ENCODE measurements at places on chromosomes 6 and 20.

DNA sequence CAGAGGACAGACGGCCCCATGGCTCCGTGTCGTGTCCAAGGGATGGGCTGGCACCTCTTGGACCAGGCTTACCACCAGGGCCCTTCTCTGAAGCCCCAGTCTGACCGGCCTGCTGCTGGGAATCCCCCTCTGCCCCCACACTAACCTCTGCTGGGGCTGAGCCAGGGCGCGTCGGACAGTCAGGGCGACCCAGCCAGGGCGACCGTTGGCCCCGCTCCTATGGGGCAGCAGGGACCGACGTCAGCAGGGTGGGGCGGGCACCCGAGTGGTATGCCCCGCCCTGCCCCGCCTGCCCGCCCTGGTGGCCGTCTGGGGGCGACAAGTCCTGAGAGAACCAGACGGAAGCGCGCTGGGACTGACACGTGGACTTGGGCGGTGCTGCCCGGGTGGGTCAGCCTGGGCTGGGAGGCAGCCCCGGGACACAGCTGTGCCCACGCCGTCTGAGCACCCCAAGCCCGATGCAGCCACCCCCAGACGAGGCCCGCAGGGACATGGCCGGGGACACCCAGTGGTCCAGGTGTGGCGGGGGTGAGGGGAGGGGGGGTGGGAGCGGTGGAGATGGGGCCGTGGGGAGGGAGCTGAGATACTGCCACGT lies at the start of gene SLC17A9:
Gene SLC17A9, plus strand, starts transcription at position 337 of the 595 bp plus-strand sequence. Its CDS starts 122 bp downstream, at position 459.
- DNase-seq, result peak; percentile 57

DNA sequence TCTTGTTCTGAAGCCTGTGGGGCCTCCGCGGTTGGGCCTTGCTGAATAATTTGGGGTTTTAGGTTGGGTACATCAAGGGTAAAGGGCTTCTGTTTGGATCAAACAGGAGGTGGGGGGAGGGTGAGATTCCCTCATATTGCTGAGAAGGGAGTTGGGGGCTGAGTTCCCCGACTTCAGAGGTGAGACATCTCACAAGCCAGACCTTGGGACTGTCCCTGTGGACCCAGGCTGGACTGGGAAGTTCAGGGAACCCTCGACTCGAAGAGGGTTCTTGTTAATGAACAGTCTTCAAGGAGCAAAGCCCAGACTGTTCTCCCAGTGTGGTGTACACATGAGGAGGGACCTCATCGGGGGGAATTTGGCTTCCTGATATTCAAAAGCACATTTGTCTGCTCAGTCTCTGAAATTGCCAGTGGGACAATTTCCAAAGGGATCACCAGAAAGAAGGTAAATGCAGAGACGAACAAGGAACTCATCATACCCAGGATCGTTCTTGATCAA lies 118.5 kb downstream of the SYCP2 start:
- DNase-seq, result no peak

DNA sequence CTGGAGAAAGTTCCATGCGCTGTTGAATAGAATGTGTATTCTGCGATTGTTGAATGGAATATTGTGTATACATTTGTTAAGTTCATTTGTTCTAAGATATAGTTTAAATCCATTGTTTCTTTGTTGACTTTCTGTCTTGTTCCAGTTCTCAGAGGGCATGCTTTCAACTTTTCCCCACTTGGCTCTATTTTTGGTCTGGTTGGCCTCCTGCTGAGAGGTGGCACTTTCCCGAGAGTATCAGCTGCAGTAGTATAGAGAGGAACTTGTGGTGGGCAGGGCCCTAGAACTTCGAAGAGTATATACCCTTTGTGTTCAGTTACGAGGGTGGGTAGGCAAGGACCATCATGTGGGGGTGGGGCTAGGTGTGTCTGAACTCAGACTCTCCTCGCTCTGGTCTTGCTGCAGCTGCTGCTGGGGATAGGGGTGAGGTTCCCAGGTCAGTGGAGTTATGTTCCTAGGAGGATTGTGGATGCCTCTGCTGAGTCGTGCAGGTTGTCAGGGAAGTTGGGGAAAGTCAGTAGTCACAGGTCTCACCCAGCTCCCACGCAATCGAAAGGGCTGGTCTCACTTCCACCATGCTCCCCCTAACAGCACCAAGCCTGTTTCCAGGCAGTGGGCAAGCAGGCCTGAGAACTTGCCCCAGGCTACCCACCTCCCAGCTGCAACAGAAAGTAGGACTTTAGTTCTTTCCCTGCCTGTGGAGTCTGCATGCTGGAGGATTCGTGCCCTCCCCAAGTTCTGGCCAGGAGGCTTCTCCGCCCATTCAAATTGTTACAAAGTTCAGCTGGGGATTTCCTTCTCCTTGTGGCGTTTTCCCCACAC lies 118.9 kb upstream of the SSTR4 start:
- DNase-seq, result no peak

- DNase-seq, result peak; percentile 40
Observed at GRCh38 chr6:130019326-130020072, 1.1 kb downstream of the L3MBTL3 start.

DNA sequence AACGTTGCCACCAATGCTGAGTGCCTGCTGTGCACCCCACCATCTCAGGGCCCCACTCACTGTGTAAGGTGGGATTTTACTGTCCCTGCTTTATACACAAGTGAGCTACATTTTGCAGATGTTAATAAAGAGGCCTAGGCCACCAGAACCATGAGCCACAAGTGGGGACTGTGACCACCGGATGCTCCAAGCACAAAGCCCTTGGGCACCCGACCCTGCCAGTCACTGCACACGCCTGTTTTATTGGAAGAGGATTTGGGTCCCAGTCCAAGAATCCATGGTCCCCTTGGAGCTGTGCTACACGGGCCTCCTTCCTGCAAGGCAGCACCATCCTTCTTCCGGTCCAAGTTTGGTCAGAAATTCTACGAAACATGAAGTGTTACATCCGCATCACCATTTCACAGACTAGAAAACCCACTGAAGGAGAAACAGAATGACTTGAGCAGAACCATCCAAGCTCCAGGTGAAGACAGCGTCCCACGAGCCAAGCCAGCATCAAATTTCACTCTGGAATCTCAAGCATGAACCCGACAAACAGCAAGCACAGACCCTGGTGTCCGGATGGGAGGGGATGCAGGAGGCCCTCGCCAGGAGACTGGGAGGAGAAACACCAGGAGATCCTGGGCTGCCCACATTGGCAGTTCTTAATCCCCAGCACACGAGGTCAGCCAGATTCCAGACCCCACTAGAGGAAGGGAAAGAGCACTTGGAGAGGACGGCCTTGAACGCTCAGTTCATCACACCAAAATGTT lies 226.9 kb downstream of the DLL1 start:
- DNase-seq, result no peak

DNA sequence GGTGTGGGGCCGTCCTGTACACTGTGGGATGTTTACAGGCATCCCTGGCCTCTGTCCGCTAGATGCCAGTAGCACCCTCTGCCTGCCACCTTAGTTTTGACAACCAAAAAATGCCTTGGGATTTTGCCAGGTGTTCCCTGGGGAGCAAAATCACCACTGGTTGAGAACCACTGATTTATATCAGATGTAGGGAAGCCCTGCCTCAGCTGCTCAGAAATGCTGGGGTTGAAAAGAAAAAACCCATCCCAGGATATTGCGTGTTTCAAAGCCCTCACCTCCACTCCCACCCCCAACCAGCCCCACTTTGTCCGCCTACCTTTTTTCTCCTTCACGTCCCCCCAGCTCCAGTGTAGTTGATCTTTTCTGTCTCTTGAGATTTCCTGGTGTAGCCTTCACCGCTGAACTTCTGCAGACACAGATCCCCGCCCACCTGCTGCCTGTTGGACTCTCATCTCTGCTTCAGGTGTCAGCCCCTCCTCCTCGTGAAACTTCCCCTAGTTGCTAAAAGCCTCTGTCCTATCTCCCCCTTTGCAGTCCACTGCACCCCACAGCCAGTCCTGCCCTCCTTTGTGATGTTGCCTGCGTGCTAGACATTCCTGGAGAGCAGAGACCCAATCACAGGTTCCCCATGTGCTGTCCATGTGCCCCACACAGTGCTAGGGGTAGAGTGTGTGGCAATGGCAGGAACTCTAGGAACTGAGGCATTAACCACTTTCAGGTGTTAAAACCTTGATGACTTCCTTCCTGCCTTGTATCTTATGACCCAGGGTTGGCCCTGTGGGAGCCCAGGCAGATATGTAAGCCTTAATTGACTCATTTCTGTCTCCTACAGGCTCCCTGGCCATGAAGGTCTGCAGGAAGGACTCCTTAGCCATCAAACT lies 98.9 kb downstream of the TBC1D7 start:
- peak; percentile 38 for DNase-seq

- DNase-seq, result no peak
Observed at GRCh38 chr6:79269877-79270276, 35.4 kb upstream of the HMGN3 start.

DNA sequence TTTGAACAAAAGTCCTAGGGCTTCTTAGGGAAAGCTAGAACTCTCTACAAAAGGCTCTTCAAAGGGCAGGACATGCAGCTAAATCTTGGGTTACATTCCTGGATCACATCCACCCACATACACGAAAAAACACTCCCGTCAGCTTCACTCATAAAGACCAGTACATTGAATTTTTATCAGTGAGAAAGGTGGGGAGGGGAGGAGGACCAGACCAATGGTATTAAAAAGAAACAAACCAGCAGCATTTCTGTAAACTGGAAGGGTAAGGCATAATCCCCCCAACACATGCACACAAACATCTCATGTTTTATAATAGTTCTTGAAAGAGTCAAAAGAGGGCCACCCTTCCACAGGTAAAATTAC lies 31.6 kb downstream of the MYLK4 start:
- DNase-seq, result no peak

- DNase-seq, result no peak
Observed at GRCh38 chr20:51486197-51487005, 56.1 kb downstream of the NFATC2 start.

GRCh38 chr6:39599973-39600372 lies 125.2 kb downstream of the KIF6 start:
- DNase-seq, result no peak

GRCh38 chr6:148044261-148044751 lies 298.3 kb upstream of the SASH1 start:
- DNase-seq, result no peak

GRCh38 chr20:20594171-20594530 lies 118.3 kb downstream of the RALGAPA2 start:
- no peak for DNase-seq

GRCh38 chr6:66605011-66605410 lies 898.0 kb upstream of the EYS start:
- DNase-seq, result no peak

DNA sequence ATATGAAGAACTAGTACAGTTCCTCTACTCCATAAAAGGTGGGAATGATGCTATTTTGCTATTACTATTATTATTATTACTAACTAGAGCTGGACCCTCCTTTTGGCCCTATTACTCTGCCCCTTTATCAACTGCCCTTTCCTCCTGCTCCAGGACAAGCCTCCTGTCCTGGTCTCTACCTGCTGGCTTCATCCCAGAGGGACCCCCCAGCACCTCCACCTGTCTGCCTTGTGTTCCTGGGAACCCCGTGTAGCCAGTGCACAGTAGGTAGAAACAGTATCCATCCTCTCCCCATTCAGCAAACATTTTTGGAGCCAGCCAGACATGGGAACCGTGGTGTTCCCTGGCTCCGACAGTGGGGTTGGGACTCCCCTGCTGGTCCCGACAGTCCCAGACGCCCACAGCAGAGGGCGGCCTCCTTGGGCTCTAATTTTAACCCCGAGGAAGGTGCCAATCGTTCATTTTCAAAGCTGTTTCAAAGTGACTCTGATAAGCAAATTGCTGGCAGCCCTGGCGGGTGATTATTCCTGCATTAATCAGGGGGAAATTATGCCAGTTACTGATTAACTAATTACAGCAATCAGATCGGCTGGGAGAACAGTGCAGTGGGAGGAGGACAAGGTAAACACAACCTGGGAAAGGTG lies 44.2 kb upstream of the MDGA1 start:
- no peak for DNase-seq

DNA sequence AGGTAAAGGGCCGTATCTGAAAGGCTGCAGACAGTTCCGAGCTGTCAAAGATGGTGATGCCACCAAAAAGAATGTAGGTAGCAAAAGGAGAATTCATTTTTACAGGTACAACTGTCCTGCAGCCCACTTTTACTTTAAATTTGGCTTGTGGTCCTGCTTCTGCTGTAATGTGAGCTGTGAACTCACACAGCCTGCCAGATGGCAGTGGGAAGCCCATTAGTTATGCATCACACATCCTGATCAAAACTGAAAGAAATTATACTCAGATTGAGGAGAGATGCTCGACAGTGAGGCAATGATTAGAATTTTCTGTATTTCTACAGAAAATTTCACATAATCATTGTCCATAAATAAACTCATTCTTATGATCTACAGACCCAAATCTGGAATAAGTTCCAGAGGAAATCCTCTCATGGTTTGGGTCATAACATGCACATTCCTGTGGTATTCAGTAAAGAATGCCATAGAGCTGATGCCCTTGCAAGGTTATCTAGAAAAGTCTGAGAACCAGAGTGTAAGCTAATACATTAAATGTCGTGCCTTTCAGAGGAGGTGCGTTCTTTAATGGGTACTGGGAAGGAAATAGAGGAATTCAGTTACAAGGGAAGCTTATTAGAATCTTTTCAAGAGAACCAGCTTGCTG lies 23.9 kb upstream of the E2F3 start:
- no peak for DNase-seq

GRCh38 chr6:21967056-21967974 lies 329.5 kb downstream of the PRL start:
- no peak for DNase-seq

GRCh38 chr20:38889792-38890496 lies 36.3 kb upstream of the FAM83D start:
- DNase-seq, result no peak

- no peak for DNase-seq
Observed at GRCh38 chr6:167700199-167700598, 126.5 kb upstream of the AFDN start.

GRCh38 chr6:146305951-146306350 lies 237.7 kb upstream of the RAB32 start:
- no peak for DNase-seq

DNA sequence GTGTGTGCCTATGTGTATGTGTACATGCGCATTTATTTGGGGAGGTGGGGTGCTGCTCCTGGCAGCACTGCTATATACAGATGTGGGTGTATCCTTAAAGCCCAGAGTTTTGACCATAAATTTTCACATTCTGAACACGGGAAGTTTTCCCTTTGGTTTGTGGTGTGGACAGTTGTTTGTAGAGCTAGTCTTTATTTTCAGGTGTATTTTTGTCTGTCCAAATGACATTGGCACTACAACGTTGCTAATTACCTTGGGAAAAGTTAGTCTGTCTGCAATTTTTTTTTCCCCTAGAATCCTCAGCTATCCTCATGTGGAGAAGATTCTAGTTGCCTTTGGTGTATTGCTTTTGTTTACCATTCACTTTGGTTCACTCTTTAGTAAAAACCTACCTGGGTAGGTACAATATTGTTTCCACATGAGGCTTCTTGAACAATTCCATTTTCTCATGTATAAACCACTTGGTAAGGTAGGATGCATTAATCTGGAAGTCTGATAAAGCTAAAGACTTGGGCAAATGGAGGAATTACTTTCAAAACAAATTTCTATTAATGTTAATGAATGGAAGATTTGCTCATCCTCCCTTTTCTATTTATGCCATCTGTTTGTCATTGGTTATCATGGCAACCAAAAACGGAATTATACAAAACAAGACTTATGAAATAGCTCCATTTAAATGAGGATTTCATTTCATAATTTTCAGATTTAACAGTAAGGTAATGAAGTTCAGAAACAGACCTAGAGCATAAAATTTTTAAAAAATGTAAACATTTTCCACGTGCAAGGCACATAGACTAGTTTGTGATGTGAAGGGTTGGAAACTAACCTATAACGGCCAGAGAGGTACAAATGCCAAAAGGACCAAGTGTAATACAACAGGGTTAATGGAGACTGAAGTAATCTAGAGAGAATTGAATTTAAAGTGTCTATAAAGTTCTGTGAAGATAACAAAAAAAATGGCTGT lies 3.9 kb downstream of the CCN2 start:
- DNase-seq, result no peak
